ENCODE measurements at places on chromosomes 6 and 20.

DNA sequence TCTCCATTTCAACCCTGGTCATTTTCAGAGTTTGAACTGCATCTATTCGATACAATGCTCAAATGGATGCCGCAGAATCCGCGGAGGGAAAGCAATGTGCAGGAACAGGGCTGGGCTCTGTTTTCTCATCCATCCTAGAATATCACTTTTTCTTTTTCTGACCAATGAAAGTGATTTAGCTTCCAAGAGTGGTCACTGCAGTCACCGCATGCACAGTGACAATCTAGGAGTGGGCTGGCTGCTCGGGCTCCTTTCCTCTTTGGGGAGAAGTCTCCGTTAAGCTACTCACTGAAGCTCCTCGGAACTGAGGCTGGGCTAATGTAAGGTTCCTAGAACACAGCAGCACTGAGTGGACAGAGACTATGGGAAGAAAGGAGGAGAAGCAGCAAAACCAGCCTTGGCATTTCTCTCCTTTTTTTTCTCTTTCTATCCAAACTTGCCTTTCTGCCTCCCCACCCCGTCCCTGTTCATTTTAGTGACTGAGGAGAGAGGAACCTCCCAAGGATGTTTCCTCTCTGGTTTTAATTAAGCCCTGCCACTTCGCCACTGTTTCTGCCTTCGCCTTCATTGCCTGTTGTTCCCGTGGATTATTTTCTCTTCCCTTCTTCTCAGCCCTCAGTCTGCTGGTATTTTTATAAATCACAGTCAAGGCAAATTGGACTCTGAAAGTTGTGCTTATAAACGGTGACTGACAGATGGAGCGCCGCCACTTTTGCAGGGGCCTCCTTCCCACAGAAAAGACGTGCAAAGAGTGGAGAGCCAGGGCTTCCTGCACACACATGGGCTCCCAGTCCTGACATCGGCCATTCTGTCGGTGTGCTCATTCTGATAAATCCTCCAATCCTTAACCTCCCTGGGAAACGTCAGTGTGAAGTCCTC lies 41.1 kb downstream of the RAMACL start:
- DNase-seq: no peak

DNA sequence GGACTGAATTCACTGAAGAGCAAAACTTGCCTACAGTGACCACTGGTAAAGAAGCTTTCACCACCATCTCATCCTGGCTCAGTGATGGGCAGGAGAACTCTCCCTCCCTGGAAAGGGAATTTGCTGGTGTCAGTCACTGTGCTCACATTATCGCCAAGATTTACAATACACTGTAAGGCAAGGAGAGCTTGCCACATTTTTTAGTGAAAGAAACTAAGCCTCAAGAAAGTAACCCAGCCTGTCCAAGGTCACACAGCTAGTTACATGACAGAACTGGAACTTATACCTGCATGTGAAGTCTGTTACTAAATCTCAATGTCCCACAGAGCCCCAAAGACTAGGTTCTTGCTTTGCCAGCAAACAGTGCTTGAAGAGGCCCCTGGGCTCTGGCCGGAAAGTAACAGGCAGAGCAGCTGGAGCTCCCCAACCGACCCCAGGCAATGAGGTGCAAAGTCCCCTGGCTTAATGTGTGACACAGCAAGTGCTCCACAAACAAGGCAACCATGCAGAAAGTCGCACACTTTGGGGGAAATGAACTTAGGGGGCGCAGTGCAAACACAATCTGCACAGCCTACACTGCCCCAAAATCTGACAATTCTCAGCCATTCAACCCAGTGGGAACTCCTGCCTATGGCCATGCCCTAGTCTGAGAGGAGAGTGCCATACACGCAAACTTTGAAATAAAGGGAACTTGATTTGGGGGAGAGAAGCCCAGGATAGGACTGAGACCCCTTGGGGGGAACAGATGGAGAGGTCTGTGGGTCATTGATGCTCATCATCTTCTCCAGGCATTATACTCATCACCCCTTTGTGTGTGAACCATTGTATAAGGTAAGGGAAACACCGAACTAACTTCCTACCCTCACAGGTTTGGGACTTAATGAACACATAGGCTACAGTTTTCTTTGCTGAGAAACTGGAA lies 1.9 kb downstream of the BCL2L1 start:
- no peak for DNase-seq

GRCh38 chr20:35791097-35791496 lies 19.3 kb downstream of the PHF20 start:
- DNase-seq: no peak

- no peak for DNase-seq
These were observed 223.3 kb downstream of the TMEM242 start for GRCh38 chr6:157099912-157100593.

GRCh38 chr6:53588816-53589509 lies 44.1 kb upstream of the GCLC start:
- no peak for DNase-seq

DNA sequence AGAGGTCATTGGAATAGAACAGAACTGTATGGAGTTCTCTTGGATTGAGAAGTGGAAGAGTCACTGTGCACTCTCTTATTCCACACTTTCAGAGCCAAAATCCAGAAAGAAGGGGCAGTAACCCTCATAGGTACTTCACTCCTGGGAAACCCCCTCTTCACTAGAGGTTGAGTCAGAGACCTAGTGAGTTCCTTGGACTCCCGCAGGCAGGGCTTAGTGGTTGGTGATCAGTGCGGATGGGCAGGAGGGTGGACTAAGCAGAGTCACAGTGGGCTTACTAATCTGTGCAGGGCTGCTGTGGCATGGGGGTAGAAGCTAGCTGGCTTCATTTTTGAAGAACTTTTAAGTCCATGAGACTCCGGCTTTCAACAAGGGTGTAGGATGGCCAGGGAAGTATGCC lies 95.0 kb upstream of the MLN start:
- no peak for DNase-seq

GRCh38 chr20:59179988-59180387 lies 16.4 kb downstream of the ZNF831 start:
- no peak for DNase-seq

DNA sequence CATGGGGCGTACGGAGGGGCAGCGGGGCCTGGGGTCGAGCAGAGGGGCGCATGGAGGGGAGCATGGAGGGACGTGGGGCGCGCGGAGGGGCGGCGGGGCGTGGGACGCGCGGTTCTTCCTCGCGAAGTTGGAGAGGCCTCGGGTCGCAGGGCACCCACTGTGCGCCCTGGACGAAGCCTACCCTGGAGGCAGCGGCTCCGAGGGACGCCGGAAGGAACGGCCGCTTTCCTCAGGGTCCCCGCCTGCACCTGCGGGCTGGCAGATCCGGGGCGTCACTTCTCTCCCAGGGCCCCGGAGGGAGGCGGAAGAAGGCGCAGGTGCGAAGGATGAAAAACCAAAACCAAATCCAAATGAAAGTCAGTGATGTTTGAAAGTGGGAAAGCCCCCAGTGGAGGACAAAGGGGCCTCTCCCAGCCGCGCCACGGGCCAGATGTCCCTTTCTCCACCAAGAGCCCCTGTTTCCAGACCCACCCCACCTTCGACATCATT lies 142.1 kb upstream of the PDE10A start:
- DNase-seq: no peak

- DNase-seq: no peak
These were observed 151.0 kb downstream of the SCML4 start for GRCh38 chr6:107673076-107673494.

DNA sequence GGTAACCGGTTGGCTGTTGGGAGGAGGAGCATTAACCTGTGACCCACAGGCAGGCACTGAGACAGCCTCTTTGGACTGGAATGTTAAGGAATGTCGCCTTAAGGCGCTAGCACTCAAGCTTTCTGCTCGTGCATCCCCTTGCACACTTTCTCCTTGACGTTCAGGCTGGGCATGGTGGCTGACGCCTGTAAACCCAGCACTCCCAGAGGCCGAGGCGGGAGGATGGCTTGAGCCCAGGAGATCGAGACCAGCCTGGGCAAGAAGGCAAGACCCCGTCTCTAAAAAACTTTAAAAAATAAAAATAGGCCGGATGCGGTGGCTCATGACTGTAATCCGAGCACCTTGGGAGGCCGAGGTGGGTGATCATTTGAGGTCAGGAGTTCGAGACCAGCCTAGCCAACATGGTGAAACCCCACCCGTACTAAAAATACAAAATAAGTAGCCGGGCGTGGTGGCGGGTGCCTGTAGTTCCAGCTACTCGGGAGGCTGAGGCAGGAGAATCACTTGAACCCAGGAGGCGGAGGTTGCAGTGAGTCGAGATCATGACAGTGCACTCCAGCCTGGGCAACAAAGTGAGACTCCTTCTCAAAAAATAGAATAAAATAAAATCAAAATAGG lies 1.9 kb upstream of the GID8 start:
- no peak for DNase-seq

DNA sequence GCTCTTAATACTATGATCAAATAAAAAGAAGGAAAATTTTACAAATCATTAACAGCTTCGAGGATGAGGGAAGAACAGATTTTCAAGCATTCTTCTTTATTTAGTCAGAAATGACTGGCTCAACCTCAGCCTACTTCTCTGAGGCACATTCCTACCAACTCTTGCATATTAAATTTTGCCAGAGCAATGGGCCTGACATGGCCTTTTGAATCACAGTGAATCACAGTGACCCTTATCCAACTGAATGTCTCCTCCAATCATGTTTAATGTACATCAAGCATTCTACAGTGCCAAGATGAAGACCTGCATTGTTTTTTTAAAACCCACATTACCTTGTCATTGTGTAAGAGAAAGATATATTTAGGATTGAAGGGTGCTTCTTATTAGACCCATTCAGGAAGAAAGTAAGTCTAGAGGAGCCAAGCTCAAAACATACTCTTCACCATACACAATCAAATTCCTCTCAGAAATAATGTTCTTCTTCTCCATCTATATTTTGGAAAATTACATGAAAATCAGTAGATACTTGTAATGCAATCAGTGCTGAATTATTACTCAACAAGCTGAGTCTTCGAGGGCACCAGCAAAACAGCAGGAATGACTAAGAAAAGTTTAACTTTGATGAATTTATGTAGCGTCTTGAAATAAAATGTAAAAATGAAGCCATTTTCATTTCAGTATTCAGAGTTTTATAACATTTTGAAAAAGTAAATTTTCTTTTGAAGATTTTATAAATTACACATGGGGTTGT lies 44.1 kb upstream of the MOXD1 start:
- peak; percentile 69 for DNase-seq

GRCh38 chr6:6930223-6930880 lies 177.4 kb upstream of the RREB1 start:
- no peak for DNase-seq

DNA sequence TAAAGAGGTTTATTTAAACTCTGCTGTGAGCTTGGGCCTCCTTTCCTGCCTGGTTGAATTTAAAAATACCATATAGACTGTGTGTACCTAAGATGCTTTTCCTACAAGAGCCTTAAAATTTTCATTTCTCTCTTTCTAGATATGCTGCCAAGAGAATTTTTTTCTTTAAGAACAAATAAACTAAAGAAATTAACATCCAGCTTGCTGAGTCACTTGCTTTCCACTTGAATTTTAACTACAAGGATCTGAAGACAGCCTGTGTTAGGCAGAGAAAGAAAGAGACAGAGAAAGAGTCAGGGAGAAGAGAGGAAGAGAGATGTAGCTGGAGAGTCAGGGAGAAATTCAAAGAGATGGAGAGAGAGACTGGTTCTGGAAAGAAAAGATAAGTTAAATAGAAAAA lies 18.3 kb upstream of the SNAP25 start:
- DNase-seq: no peak

GRCh38 chr6:12174878-12175277 lies 115.3 kb upstream of the EDN1 start:
- no peak for DNase-seq

- DNase-seq: no peak
These were observed 56.7 kb downstream of the FILIP1 start for GRCh38 chr6:75436869-75437268.

- no peak for DNase-seq
These were observed 288.3 kb upstream of the ZNF337 start for GRCh38 chr20:25984933-25985332.

DNA sequence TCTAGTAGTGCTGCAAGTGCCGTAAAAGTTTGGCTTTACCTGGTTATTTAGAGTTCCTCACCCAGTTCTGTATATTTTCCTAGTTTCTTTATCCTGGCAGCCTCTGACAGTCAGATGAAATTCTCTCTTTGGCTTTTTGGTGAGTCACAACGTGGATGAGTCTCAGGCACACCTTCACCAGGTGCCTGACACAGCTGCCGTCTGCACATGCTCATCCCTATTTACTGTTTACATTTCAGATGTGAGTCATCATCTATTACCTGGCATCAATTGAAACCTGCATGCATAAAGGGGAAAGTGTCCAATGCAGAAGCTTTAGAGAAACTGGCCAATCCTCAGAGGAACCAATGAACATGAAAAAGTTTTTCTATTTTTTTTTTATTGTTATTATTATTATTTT lies 33.3 kb upstream of the ADGRF4 start:
- DNase-seq: no peak

- DNase-seq: no peak
These were observed 285.2 kb downstream of the UST start for GRCh38 chr6:149031859-149032598.

DNA sequence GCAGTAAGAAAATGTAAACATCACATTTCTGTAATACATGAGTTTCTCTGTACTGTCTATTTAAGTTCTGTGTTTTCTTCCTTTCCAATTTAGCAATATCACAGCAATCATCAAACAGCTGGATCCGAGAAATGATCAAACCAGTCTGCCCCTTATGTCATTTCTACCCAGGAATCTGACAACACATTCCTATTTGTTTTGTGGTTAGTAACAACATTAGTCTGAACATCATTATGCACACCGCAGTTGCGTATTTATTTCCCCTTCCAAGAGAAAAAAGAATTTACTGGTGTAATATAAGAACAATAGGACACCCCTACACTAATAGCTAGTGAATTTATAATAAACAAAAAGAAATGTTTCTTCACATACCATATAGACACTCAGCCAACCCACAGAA lies 179.5 kb downstream of the BTBD9 start:
- peak; percentile 81 for DNase-seq

GRCh38 chr6:148450866-148451265 lies 108.2 kb downstream of the SASH1 start:
- DNase-seq: no peak

GRCh38 chr6:8180327-8181159 lies 78.2 kb upstream of the EEF1E1 start:
- DNase-seq: peak; percentile 46

GRCh38 chr20:59055302-59055701 lies 12.7 kb upstream of the PRELID3B start:
- no peak for DNase-seq

DNA sequence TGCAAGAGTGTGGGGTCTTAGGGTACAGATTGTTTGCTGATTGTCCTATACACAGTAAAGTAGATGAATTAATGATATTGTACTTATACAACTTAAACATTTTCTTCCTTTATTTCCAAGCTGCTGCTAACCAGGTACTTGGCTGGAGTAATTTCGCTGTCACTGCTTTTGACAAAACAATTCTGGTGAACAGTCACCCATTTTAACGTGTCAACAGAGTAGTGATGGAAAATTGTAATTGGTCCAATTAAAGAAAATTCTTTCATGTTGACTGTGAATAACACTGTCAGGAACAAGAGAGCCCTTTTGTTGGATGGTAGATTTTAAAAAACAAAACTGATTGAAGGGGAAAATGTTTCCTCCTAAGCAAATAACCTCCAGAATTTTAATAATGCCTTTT lies 26.4 kb upstream of the MROH8 start:
- DNase-seq: no peak

GRCh38 chr6:54115966-54116365 lies 4.7 kb downstream of the MLIP start:
- no peak for DNase-seq

GRCh38 chr20:39452583-39453340 lies 490.6 kb downstream of the DHX35 start:
- no peak for DNase-seq
